ENCODE measurements at places on chromosomes 7 and 10.

DNA sequence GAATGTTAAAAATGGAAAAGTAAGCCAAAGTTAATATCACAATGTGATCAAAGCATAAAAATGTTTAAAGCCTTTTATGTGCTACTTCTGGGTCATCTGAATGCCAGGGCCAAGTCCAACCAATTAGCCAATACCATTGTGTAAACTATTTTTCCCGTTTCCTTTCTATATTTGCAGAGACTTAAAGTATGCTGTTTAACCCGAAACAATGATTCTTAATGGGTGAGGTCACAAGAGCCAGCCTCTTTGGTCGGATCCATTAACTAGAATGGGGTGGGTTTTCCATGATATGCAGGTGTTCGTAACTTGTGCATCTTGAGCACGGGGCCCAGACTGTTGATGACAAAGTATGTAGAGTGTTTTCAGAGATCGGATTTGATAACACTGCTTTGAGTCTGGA lies 111.3 kb upstream of the IGFBP3 start:
- no peak for DNase-seq

DNA sequence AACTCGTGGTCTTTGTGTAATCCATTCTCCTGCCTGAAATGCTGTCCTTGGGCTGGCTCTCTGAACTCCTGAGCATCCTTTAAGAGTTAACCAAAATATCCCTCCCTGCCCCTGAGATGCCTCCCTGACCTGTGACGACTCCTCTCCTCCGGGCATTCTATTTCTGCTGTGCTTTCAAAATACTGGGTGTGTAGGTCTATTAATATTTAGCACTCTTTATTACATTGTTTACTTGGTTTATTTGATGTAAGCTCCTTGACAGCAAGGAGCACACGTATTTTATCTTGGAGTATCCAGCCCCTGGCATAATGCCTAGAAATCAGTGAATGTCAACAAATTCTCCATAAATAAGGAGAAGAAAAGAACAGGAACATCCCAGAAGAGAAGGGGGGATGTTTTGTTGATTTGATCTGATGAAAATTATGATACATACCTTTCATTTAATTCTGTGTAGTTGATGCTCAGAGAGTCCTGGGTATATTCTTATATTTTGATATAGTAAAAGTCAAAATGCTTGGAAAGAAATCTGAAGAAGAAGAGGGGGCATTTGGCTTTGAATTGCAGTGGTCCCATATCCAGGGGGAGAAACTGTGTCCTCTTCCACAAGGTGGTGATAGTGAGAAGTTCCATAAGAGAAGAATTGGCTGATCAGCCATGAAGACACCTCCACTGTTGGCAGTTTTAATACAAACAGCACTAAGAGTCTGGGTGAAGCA lies 107.7 kb upstream of the MPP7 start:
- no peak for DNase-seq

DNA sequence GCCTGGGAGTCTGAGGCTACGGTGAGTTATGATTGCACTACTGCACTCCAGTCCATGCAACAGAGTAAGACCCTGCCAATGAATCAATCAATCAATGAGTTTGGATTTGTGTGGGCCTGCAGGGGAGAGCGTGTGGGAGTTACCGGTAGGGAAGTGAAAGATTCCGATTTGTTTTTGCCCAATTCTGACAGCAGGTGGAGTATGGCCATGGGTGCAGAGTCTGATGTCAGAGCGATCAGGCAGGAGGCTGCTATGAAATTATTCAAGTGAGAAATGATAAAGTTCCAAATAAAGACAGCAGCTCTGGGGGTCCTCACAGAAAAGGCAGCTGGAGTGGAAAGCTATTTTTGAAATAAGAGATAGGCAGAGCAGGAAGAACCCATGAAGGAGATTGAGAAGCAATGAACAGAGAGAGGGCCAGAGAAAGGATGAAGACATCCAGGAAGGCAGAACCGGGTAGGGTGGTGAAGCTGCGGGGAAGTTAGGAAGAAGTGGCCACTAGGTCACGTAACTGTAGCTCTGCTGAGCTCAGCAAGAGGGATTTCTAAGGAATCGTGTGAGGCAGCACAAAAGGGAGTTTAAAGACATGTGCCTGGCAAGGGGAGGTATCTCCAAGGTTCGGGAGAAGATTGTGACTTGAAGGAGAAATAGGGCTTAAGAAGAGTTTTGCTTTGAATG lies 93.7 kb upstream of the NMT2 start:
- no peak for DNase-seq

- no peak for DNase-seq
Measured at GRCh38 chr7:72281308-72281707, 130.8 kb downstream of the CALN1 start.

DNA sequence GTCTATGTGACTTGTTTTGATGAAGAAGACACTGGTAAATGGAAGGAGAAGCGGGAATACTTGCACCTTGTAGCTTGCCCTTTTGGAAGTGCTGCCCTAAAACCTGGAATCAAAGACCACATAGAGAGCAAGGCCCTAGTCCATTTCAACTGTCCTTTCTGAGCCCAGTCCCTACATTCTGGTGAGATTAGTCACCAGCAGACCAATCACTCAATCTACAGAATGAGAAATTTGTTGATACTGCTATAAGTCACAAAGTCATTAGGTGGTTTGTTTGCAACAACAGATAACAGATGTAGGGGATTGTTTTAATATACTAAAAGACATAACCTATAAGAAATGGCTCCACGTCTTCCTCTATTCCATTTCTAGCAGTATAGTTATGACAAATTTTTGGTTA lies 33.6 kb downstream of the WASL start:
- DNase-seq: no peak

GRCh38 chr10:89351780-89352597 lies 24.2 kb downstream of the IFIT3 start:
- no peak for DNase-seq

DNA sequence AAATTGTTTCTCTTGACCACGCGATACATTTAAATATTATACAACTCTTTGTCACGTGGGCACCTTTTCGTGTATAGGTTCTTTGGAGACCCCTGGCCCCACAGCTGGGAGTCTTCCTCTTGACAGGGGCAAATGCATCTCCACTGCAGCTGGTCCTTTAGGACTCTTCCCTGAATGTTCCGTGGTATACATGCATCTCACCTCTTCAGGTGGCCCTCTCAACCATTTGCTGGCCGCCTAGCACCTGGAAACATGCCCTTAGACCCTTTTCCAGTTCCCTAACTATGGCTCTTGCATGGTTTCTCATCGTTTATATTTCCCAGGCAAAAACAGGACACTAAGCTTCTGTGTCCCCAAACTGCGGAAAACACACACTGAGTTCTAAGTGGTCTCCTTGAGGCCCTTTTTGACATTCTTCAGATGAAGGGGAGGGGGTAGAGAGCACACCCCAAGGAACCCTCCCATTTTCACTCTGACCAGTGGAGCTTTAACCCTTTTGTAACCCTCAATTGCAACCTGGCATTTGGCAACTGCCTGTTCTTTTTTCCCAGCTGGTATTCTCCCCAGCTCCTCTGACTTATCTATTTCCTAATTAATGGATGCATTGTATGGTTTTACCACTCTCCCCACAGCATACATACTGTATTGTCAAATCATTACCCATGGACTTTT lies 20.6 kb downstream of the HNRNPA2B1 start:
- no peak for DNase-seq

DNA sequence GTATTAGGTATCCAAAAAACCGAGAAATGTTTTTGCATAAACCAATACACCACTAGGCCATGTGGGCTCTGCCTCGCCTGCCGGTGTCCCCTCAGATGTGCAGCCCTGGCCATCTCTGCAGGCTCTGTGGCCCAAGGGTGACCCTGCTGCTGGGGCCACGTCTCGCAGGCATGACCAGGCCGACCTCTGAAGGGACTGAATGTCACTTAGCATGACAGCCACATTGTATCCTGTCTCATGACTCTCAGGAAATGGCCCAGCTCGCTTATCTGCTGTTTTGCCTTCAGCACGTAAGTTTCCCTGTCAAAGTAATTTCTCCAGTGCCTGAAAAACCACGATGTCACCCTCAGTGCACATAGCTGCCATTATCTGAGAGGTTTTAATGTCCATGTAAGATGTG lies 49.5 kb upstream of the ZNF32 start:
- DNase-seq: no peak

GRCh38 chr10:122331100-122331499 lies 43.4 kb upstream of the PLEKHA1 start:
- no peak for DNase-seq

- no peak for DNase-seq
Measured at GRCh38 chr10:80252296-80252887, 37.1 kb downstream of the MAT1A start.

All from activated gamma-delta T cell (primary cell).